ENCODE measurements at places on chromosomes 2 and 18.

DNA sequence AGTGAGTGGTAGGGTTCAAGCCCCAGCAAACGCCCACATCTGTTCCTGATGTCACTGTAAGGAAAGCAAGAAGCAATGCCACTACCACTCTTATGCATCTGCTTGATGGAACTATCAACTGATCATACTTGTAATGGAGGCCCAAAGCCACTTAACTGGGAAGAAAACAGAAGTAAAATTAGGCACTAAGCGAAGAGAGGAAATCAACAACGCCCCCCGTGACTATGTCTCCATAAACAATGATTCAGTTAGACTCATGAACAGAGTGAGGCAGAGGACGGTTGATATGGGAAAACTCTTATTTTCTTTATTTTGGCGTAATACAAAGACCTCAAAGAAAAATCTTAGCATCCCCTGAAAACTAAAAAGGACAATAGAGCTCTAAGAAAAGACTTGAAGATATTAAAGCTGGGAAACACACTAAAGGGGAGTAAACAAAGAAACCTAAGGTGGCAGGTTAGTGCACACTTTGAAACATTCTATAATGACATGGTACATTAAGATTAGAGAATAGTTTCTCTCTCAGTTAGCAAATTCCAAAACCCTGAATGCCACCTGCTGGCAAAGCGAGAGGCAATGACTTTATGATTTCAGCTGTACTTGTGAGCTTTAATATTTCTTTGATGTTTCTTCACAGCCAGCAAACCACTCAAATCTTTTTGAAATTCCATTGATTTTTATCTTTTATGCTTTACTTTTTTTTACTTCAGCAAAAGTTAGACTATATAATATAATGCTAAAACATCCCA, 86.5 kb downstream of the LRP2 start:
- no peak for DNase-seq

DNA sequence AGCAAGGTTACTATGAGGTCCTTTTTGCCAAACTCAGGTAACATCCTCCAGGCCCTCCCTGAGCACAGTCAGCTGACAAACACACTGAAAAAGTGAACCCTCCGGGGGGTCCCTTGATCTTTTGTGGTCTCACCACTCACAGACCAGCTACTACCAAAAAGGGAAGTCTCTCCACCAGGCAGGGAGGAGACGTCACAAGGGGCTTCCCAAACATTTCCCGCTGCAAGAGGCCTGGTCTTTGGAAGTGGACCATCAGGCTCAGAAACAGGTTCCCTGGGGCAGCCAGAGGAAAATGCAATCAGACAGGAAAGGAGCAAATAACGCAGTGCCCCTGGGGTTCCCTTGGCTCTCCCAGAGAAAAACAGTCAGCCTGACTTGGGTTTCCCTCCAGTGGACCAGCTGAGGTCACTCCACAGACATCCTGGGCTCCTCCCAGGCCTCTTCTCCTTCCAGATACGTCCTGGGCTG, 38.7 kb upstream of the POMC start:
- DNase-seq = no peak

GRCh38 chr2:19839438-19839837, 62.3 kb downstream of the TTC32 start:
- DNase-seq = no peak

GRCh38 chr2:128520791-128521190, 202.1 kb upstream of the HS6ST1 start:
- DNase-seq = no peak

GRCh38 chr18:70082430-70082829, 123.1 kb downstream of the RTTN start:
- DNase-seq = no peak

DNA sequence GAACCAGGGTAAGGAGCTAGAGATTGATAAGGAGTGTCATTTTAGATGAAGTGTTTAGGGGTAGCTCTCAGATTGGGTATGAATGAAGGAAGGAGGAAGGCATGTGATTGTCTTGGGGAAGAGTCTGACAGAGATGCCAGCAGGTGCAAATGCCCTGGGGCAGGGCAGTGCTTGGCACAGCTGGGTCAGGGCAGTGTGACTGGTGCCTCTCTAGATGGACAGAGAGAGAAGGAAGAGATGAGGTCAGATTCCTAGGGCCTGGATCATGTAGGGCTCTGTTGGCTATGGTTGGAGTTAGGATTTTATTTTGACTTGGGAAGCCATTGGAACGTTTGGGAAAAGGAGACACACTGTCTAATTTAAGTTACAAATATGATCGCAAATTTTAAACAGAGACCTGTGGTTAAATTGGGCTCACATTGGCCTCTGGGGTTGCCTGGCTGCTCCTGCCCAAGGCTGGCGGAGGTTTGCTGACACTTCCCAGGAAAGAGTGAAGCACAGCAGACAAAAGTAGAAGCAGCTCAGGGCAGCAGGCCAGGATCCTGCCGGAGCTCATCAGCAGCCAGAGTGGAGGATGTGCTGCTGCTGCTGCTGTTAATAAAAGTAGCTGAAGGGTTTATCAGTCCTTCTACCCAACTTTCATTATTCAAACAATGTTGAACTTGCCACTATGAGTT, 32.7 kb upstream of the FHL2 start:
- no peak for DNase-seq

DNA sequence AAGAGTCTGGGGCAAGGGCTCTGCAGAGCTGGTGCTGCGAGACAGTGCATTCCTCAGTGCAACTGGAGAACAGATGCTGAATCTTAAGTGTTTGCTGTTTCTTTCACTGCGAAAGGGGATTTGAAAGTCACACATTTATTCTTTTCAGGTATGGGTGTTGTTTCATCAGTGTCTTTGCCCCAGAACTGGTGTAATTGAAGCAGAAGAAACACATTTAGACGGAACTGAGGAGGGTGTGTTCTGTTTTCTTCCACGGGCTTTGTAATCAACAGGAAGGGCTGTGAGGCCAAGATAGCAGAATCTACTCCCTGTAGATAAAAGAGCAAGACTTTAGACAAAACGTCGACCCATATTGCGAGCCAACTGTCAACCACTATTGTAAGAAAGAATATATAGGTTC, 151.9 kb downstream of the EPHA4 start:
- no peak for DNase-seq

- DNase-seq = no peak
Measured at GRCh38 chr18:30094556-30094955, 948.0 kb downstream of the DSC3 start.

GRCh38 chr18:75344161-75344560, 83.3 kb downstream of the SMIM21 start:
- DNase-seq = no peak

- DNase-seq = no peak
Measured at GRCh38 chr2:10620481-10620880, 69.3 kb downstream of the NOL10 start.

DNA sequence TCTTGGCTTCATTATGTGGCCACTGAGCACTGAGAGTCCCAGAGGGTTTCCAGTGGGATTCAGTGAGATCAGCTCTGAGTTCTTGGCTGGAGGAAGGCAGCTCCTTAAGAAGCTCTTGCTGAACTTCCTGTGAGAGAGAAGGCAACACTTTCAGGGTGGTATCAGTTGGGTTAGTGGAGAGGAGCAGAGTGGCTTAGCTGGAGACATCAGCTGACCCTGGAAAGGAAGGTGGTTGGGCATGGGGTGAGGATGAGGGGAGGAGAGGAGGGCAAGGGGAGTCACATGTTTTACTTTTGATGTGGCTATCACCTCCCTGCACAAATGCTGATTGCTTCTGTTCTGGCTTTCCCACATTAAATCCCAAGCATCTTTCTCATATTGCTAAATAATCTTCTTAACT, 95.1 kb downstream of the ACOXL start:
- DNase-seq = no peak

DNA sequence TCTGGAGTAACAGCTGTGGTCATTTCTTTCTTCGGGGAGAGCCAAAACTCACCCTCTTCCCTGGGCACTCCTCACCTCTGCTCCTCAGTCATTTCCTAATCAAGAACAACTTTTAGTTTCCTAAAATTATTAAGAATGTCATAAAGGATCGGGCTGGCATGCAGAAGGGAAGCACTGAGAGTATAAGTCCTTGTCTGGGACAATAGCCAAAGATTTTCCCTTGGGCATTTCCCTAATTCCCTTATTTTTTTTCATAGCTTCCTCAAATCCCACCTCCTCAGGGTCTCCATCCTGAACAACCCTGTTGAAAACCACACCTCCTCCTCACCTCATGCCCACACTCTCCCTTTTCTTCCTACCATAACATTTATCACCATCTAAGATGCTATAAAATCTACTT, 115.0 kb downstream of the MREG start:
- DNase-seq = no peak

Data from urinary bladder (tissue), 4 donors.